Caco-2 (cell line): ENCODE measurements at places on chromosomes 16 and 17. TPM values are rescaled to one million over a fixed set of nuclear protein-coding genes. Genes with fewer than 3 reads are reported as not detected.

SLC5A10 gene
- 0.19 and 0.27 TPM in 2 replicates for total RNA-seq

DNA sequence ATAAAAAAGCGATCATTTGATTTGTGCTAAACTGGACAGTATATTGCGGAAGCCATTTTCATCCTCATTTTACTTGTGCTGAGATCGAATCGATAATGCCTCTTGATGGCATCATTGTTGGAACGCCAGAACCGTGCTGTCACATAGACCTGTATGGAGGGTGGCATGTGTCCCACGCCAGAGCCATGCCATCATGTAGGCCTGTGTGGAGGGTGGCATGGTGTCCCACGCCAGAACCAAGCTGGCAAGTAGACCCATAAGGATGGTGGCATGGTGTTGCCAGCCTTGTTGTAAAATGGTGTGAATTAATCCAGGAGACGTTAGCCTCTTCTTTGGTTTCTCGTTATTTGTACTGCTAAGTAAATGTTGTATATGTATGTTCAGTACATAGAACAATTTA, 222.7 kb upstream of the CHMP6 start:
- no peaks in the 10 kb centered on the region for H3K27me3 ChIP-seq
- H3K4me3 ChIP-seq: no peak overlapping the region
- H3K4me1 ChIP-seq: no peaks in the 10 kb centered on the region
- no peak overlapping the region for H3K27ac ChIP-seq
- H3K36me3 ChIP-seq: no peaks in the 10 kb centered on the region

- DNase-seq: no peak
- no peaks in the 10 kb centered on the region for H3K36me3 ChIP-seq
- no peaks in the 10 kb centered on the region for H3K4me1 ChIP-seq
Measured at GRCh38 chr16:51328733-51329132, 177.7 kb upstream of the SALL1 start.

DNA sequence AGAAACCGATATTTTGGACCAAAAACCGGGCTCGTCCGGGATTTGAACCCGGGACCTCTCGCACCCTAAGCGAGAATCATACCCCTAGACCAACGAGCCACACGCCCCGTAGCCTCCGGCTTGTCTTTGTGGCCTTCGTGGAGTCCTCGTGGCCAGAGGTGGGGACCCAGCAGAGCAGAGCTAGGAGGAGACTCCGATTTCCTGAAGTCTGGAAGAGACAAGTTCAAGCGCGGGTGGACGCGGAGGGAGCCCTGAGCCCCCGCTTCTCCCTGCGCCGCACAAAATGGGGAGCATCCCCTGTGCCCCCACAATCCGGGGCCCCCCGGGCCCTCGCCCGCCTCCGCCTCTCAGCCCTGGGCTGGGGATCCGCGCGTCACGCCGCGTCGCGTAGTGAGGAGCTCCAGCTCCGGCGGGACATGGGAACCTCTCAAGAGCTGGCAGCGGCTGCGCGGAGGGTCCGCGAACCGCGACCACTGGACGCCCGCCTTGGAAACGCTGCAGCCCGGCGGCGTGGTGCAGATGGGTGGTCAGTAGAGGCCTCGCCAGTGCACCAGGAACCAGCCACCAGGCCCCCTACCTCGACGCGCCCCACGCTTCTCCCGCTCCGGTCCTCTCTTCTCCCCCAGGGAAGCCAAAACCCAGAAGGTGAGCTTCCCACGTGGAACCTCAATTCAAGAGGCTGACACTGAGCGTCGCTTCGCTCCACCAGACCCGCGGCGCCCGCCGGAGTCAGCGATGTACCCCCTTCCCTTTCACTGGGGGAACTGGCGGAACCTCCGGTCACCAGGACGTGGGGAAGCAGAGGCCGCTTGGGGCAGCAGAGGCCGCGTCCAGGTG, 5.2 kb upstream of the OR1F1 start:
- no peaks in the 10 kb centered on the region for H3K27me3 ChIP-seq
- H3K4me1 ChIP-seq: no peaks in the 10 kb centered on the region
- H3K27ac ChIP-seq: no peak overlapping the region
- H3K36me3 ChIP-seq: no peaks in the 10 kb centered on the region

SPN gene
- total RNA-seq: not detected in 2 replicates

DNA sequence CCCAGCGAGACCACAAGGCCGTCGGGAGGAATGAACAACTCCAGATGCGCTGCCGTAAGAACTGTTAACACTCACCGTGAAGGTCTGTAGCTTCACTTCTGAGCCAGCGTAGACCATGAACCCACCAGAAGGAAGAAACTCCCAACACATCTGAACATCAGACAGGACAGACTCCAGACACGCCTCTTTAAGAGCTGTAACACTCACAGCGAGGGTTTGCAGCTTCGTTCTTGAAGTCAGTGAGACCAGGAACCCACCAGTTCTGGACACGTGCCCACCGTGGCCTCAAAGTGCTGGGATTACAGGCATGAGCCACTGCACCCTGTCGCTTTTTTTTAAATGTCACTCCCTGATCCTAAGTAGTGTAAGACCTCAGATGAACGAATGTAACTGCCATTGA, 17.3 kb downstream of the KPNA2 start:
- no peaks in the 10 kb centered on the region for H3K36me3 ChIP-seq
- H3K4me3 ChIP-seq: no peak overlapping the region
- H3K27me3 ChIP-seq: no peaks in the 10 kb centered on the region
- peak; percentile 17 for DNase-seq
- no peak overlapping the region for H3K27ac ChIP-seq
- no peaks in the 10 kb centered on the region for H3K4me1 ChIP-seq

DNA sequence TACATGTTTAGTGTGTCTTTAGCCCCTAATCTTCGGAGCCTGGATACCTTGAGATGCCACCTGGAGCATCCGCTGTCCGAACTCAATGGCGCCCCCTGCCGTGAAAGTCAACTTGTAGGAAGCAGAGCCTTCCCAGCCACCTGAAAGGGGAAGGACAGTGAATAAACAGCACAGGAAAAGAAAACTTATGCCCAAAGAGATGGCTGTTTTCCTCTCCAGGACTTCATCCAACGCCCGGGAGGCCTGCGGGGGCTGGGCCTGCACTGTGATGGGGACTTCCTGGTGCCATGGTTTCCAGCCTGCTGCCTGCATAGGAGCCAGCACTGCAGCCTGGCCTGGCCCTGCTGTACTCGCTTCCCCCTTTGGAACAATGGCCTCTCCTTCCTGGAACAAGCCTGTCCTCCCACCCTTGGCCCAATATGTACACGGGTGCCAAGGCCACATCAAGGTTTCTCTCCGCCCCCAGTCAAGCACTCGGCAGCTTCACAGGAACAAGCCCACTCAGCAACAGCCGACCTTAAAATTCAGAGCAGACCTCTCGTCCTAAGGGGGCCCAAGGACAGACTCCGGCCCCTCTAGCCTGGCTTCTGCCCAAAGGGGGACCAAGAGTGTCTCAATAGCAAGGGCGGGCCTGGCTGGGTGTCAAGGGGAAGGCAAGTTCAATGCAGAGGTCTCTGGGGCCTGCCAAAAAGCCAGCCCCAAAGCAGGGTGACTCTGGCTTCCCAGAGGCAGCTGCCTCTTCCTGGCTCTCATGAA, 4.5 kb upstream of the UNC13D start:
- H3K27ac ChIP-seq: peak overlapping the region; percentile 72
- H3K36me3 ChIP-seq: peaks cover 8% of the 10 kb centered on the region
- H3K27me3 ChIP-seq: no peaks in the 10 kb centered on the region
